K562 (cell line): ENCODE measurements at places on chromosomes 5 and 9. TPM values are rescaled to one million over a fixed set of nuclear protein-coding genes. Genes with fewer than 3 reads are reported as not detected.

Gene RLN1
- not detected in 2 replicates for total RNA-seq

Gene VLDLR
- 0.34 and 0.58 TPM in 2 replicates for total RNA-seq

Gene RGMB
- total RNA-seq: 0.31 and 0.38 TPM in 2 replicates

- DNase-seq: no peak
Observed at GRCh38 chr5:115484368-115484767, 60.2 kb downstream of the FEM1C start.

DNA sequence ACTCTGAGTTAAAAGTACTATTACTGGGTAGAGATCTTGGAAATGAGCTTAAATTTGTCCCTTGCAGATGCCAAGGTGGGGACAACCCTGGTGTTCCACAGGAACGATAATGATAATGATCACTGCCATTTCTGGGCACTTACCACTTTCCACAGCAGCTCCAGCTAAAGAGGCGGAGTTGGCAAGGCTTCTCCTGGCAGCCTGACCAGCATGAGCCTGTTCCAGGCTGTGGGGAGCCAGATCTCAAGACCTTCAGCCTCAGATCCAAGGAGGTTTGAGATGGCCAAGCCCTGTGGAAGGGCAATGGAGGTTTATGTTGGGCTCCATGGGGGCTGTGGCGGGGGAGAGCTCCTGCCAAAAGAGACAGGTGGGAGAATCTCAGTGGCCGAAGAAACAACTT, 244.9 kb upstream of the MVB12B start:
- DNase-seq: no peak

Gene GPR151
- not detected in 2 replicates for total RNA-seq

Gene AQP7
- 0.04 and 0.13 TPM in 2 replicates for total RNA-seq

DNA sequence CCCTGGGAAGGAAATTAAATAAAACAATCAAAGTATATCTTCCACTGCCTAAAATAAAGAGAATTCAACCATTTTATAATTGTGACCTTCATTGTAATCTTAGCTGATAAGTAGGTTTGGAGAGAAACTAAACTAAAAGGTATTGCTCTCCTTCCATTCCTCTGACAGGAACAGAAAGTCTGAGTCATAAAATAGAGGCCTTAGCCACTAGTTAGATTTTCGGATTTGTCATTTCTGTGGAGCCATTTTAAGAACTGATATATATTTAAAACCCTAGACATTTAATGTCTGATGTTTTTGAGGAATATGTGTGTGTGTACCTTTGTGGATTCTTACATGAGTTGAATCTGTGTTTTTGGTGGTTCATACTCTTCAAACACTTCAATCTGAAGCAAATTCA, 11.8 kb upstream of the TMC1 start:
- no peak for DNase-seq

Gene SLC34A3
- total RNA-seq: not detected in 2 replicates

Gene CNTNAP3
- total RNA-seq: 0.20 and 0.22 TPM in 2 replicates

GRCh38 chr5:43113546-43113945, 7.2 kb upstream of the ZNF131 start:
- DNase-seq: no peak

- DNase-seq: no peak
Observed at GRCh38 chr9:69760278-69760610, 433 bp upstream of the PTAR1 start.
